ENCODE measurements at places on chromosomes 3 and 15.

- no peaks in the 10 kb centered on the region for H3K36me3 ChIP-seq
- no peak overlapping the region for H3K4me3 ChIP-seq
- H3K27ac ChIP-seq: no peak overlapping the region
- H3K4me1 ChIP-seq: no peaks in the 10 kb centered on the region
- no peaks in the 10 kb centered on the region for H3K27me3 ChIP-seq
Measured at GRCh38 chr3:166191411-166191810, 354.2 kb upstream of the BCHE start.

- peak; percentile 47 for DNase-seq
- no peaks in the 10 kb centered on the region for H3K4me1 ChIP-seq
- H3K4me3 ChIP-seq: no peak overlapping the region
- H3K27me3 ChIP-seq: no peaks in the 10 kb centered on the region
Measured at GRCh38 chr3:133295944-133296917, 103.6 kb upstream of the BFSP2 start.

DNA sequence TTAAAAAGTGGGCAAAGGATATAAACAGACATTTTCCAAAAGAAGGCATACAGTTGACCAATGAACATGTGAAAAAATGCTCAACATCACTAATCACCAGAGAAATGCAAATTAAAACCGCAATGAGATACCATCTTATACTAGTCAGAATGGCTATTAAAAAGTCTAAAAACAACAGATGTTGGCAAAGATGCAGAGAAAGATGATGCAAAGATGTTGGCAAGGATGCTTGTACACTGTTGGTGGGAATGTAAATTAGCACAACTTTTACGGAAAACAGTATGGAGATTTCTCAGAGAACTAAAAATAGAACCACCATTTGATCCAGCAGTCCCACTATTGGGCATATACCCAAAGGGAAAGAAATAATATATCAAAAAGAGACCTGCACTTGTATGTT is 53.5 kb downstream of the TLNRD1 start:
- no peaks in the 10 kb centered on the region for H3K4me1 ChIP-seq
- no peaks in the 10 kb centered on the region for H3K27me3 ChIP-seq
- no peak for DNase-seq
- H3K27ac ChIP-seq: no peak overlapping the region
- no peaks in the 10 kb centered on the region for H3K36me3 ChIP-seq

DNA sequence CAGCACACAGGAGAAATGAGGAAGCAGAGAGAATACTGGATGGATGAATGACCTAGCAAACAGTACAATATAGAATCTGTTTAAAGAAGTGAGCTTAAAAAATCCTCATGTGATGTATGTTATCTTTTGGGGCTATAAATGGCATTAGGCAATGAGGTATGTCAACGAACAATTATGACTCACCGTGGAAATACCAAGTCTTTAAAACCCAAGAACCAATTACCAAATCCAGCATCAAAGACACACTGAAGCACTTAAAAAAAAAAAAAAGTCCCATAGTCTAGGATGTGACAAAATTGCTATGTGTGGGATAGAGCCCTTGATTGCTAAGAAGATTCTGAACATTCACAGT is 36.3 kb upstream of the HERC1 start:
- H3K4me3 ChIP-seq: no peak overlapping the region
- H3K27ac ChIP-seq: no peak overlapping the region
- no peaks in the 10 kb centered on the region for H3K4me1 ChIP-seq
- no peaks in the 10 kb centered on the region for H3K36me3 ChIP-seq
- no peak for DNase-seq

DNA sequence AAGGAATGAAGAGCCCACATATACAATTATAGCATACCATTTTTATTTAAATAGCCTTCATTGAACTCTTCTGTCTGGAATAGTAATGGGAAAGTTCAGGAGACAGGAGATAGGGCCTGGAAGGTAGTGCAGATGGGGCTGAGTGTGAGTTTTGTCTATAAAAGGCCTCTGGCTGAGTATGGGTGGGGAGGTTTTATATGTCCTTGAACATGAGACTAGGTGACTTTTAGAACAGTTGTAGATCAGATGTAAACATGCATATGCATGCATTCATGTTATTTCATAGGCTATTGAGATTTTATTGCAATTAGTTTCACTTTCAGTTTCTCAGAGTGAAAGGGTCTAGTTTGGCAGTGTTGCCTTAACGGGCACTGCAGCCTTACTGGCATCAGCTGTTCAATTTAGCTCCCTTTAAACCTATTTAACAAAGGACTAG is 27.1 kb downstream of the CGGBP1 start:
- no peak for DNase-seq
- peaks cover 32% of the 10 kb centered on the region for H3K4me1 ChIP-seq
- peak overlapping the region; percentile 56 for H3K27ac ChIP-seq
- H3K27me3 ChIP-seq: no peaks in the 10 kb centered on the region
- H3K4me3 ChIP-seq: peak overlapping the region; percentile 29

- H3K27ac ChIP-seq: no peak overlapping the region
- H3K27me3 ChIP-seq: no peaks in the 10 kb centered on the region
- peaks cover 9% of the 10 kb centered on the region for H3K4me1 ChIP-seq
- H3K36me3 ChIP-seq: peaks cover 56% of the 10 kb centered on the region
Measured at GRCh38 chr3:111989061-111989678, 9.6 kb upstream of the TAGLN3 start.

GRCh38 chr3:80097674-80098073 is 329.9 kb upstream of the ROBO1 start:
- H3K27ac ChIP-seq: no peak overlapping the region
- H3K27me3 ChIP-seq: no peaks in the 10 kb centered on the region
- no peak overlapping the region for H3K4me3 ChIP-seq

DNA sequence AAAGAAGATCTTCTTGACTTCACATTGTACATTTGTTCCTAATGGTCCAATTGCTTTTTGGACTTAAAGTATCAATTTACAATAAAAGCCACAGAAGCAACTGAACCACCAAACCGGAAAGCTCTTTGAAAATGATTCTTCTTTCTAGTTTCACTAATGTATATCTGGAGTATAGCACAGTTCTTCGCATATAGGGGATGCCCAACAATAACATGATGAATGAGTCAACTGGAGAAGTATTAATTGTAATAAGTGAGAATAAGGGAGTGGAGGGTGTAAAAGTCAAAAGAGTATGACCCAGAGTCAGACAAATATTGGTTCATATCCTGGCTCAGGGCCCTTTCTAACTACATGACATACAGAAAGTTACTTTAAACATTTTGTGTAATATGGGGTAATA is 425.2 kb downstream of the ZBTB20 start:
- no peak overlapping the region for H3K27ac ChIP-seq
- no peak for DNase-seq
- H3K4me1 ChIP-seq: peaks cover 43% of the 10 kb centered on the region
- no peaks in the 10 kb centered on the region for H3K36me3 ChIP-seq
- no peak overlapping the region for H3K4me3 ChIP-seq
- H3K27me3 ChIP-seq: no peaks in the 10 kb centered on the region

- H3K36me3 ChIP-seq: no peaks in the 10 kb centered on the region
- H3K4me3 ChIP-seq: peak overlapping the region; percentile 43
- H3K27me3 ChIP-seq: peaks cover under 1% of the 10 kb centered on the region
- peaks cover 18% of the 10 kb centered on the region for H3K4me1 ChIP-seq
Measured at GRCh38 chr15:60128000-60128376, 123.9 kb downstream of the FOXB1 start.

DNA sequence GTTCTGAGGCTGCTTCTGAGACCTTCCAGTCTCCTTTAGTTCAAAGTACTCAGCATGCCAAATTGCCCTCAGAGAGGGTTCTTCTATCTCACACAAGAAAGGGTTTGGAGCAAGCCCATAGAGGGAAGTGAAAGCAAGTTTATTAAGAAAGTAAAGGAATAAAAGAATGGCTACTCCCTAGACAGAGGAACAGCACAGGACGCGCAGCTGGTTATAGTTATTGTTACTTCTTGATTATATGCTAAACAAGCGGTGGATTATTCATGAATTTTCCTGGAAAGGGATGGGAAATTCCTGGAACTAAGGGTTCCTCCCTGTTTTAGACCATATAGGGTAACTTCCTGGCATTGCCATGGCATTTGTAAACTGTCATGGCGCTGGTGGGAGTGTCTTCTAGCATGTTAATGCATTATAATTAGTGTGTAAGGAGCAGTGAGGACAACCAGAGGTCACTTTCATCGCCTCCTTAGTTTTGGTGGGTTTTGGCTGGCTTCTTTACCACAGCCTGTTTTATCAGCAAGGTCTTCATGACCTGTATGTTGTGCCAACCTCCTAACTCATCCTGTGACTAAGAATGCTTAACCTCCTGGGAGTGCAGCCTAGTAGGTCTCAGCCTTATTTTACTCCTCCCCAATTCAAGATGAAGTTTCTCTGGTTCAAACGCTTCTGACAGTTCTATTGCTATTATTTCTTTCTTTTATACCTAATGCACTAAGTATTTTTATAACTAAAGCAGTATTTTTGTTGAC is 26.3 kb downstream of the SCN11A start:
- H3K36me3 ChIP-seq: no peaks in the 10 kb centered on the region
- H3K27me3 ChIP-seq: no peaks in the 10 kb centered on the region
- H3K4me1 ChIP-seq: no peaks in the 10 kb centered on the region
- no peak overlapping the region for H3K4me3 ChIP-seq

DNA sequence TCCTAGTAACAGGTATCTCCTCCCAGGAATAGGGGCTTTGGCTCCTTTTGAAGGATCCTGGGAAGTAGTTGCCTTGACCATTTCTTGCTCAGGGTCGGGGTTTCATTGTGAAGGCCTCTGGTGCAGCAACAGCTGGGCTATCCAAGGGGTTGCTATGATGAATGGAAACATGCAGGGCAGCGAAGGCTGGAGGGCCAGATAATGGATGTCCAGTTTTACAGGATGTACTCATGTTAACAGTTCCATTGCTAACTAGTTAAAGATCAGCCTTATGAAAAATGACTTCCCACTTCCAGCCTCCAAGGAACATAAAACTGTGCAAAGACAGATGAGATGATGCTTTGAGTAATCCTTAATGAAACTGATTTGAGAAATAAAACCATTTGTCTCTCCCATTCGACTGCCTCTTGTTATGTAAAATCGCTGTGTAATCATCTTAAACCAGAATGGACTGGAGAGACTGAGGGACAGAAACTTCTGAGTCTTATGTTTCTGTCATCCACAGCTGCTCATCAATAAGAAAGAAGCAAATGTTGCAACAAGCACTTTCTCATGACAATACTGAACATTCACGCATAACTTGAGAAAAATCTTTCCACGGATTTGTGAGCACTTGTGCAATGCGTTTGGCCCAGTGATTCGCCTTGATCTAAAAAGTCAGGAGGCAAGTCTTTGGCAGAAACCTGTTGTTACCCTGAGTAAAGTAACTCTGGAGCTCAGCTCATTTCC is 473.5 kb upstream of the RGMA start:
- DNase-seq: no peak
- no peak overlapping the region for H3K4me3 ChIP-seq
- H3K27ac ChIP-seq: no peak overlapping the region
- H3K4me1 ChIP-seq: no peaks in the 10 kb centered on the region
- no peaks in the 10 kb centered on the region for H3K36me3 ChIP-seq

DNA sequence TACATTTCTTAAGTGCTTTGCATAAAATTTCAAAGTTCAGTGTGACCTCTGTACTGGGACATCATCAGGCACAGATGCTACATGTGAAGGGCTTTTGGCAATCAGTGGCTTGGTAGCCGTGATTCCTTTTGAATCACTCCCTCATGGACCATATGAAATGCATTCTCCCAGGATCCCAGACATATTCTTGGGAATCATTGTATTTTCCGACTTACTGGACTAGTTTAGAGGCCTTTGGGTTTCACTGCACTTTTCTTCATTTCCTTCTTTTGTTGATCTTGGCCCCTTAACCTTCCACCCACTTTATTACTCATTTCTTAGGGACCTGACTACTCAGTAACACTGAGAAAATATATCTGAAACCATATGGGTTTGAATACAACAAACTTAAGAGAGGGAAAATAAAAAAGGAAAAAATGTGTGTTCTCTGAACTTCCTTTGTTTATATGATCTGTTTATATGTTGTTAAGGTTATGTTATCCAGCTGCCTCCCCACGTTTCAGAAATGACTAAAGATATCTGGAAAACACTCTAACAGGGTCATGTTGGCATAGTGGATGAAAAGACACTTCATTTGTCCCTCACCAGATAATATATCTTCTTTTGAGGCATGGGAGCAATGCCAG is 35.1 kb downstream of the HMG20A start:
- peaks cover 25% of the 10 kb centered on the region for H3K36me3 ChIP-seq
- no peak for DNase-seq
- peak overlapping the region; percentile 67 for H3K27ac ChIP-seq
- H3K27me3 ChIP-seq: no peaks in the 10 kb centered on the region

GRCh38 chr15:41915255-41915994 is 21.6 kb upstream of the SPTBN5 start:
- H3K4me3 ChIP-seq: no peak overlapping the region
- H3K27ac ChIP-seq: no peak overlapping the region
- peaks cover 84% of the 10 kb centered on the region for H3K4me1 ChIP-seq
- no peaks in the 10 kb centered on the region for H3K27me3 ChIP-seq
- DNase-seq: no peak
- H3K36me3 ChIP-seq: peaks cover 8% of the 10 kb centered on the region

- H3K4me1 ChIP-seq: peaks cover 13% of the 10 kb centered on the region
- DNase-seq: no peak
- H3K4me3 ChIP-seq: no peak overlapping the region
Measured at GRCh38 chr15:65979316-65979715, 110.0 kb downstream of the RAB11A start.

GRCh38 chr15:37931321-37931720 is 3.1 kb upstream of the TMCO5A start:
- no peaks in the 10 kb centered on the region for H3K27me3 ChIP-seq
- H3K4me3 ChIP-seq: no peak overlapping the region
- no peak overlapping the region for H3K27ac ChIP-seq
- DNase-seq: no peak
- peaks cover 13% of the 10 kb centered on the region for H3K4me1 ChIP-seq

DNA sequence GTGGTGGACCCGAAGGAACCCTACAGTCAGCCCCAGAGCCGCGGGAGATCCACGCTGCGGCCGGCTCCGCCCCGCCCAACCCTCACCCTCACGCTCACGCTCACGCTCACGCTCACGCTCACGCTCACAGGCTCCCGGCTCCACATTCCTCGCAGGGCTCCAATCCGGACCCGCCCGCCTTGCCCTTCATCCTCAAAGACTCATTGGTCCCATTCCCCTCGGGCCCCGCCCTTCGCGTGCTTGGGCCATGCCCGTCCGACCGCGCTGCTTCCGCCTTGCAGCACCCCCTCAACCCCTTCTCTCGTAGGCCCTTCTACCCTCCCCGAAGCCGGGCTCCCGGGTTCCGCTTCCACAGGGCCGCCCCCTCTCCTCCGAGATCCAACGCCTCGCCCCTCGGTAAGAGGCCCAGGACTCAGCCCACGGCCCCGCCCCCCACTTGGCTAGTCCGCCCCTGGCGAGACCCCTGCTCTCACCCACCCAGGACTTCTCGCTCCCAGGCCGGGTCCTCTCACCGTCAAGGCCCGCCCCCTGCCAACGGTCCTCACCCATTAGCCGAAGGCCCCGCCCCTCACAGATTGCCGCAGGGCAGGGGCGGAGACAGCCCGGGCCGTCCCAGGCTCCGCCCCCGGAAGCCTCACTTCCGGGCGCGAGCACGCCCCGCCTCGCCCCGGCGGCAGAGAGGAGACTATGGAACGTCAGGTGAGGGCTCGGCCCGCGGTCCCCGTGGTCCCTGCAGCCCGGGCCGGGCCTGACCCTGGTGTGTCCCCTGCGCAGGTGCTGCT is at the start of gene APEH:
TSS of gene APEH (plus strand) at position 637 of the 782 bp plus-strand sequence. CDS start at position 688, 51 bp downstream.
- peaks cover 36% of the 10 kb centered on the region for H3K36me3 ChIP-seq
- DNase-seq: peak; percentile 98
- peaks cover 31% of the 10 kb centered on the region for H3K4me1 ChIP-seq
- H3K4me3 ChIP-seq: peak within 1 kb of the TSS; percentile 86
- peak within 1 kb of the TSS; percentile 93 for H3K27ac ChIP-seq

Measured in stomach (tissue), 19 donors.